Stimulated activated CD8-positive, alpha-beta memory T cell treated with anti-CD3 and anti-CD28 coated beads, Interleukin-4, amount 100 ng/mL, for 24 hours (primary cell): ENCODE measurements at places on chromosomes 13 and 19.
A peak's percentile ranks its signal among the peaks of the same experiment; 100 is the strongest.

DNA sequence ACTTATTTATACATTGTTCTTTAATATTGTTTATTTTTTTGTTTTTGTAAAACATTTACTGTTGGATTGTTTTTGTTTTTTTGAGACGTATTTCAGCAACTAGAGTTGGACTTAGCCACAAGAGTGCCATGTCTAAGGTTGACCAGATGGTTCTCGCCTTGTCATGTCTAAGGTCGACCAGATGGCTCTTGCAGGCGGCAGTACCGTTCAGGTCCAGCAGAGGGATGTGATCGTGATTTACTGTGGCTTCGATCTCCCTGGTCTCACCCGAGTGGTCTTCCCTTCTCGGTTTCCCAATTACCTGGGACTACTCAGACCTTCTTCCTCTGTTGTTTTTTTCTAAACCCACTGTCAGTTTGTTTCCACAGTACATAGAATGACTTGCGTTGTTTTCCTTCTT is 1438.6 kb downstream of the UQCRFS1 start:
- DNase-seq = no peak

DNA sequence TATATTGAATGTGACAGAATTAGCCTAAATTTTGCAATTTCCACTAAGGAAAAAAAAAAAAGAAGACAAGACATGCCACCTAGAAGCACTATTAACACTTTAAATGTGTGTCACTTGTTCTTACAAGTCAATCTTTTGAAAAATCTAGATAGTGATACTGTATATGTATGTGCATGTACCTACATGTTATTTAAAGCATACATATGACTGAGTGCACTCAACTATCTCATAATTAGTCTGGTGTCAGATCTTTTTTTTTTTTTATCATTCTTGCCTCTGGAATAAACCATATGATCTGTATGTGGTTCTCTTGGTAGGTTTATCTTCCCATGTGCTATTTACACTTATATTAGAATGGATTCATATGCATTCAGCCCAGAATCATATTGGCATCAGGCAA is 62.3 kb downstream of the FOXO1 start:
- no peak for DNase-seq

DNA sequence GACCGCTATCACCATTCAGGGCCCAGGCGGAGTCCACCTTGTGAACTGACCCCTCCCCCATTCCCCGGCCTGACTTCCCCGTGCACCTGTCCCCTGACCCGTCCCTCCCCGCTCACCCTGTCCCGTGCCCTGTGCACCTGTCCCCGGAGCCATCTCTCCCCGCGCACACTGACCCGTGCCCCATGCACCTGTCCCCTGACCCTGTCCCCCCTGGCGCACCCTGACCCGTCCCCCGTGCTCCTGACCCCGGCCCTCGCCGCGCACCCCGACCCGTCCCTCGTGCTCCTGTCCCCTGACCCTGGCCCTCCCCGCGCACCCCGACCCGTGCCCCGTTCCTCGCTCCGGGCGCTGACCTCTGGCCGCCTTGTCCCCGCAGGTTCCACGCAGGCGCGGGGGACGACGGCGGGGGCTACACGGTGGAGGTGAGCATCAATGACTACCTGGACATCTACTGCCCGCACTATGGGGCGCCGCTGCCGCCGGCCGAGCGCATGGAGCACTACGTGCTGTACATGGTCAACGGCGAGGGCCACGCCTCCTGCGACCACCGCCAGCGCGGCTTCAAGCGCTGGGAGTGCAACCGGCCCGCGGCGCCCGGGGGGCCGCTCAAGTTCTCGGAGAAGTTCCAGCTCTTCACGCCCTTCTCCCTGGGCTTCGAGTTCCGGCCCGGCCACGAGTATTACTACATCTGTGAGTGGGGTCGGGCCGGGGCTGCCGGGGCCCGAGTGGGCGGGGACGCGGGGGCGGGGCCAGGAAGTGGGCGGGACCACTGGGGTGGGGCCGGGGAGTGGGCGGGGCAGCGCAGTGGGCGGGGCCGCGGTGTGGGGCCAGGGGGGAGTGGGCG is 9.7 kb downstream of the EFNA2 start:
- no peak for DNase-seq

- no peak for DNase-seq
Measured at GRCh38 chr13:40269086-40269485, 397.4 kb downstream of the FOXO1 start.

DNA sequence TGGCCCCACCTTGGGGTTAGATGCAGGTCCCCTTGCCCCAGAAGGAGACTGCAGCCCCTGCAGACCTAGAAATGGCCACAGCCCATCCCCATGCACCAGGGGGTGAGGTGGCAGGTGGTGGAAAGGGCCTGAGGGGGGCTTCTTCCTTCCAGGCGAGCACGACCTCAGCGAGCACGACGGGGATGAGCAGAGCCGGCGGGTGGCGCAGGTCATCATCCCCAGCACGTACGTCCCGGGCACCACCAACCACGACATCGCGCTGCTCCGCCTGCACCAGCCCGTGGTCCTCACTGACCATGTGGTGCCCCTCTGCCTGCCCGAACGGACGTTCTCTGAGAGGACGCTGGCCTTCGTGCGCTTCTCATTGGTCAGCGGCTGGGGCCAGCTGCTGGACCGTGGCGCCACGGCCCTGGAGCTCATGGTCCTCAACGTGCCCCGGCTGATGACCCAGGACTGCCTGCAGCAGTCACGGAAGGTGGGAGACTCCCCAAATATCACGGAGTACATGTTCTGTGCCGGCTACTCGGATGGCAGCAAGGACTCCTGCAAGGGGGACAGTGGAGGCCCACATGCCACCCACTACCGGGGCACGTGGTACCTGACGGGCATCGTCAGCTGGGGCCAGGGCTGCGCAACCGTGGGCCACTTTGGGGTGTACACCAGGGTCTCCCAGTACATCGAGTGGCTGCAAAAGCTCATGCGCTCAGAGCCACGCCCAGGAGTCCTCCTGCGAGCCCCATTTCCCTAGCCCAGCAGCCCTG is 4.2 kb upstream of the F10 start:
- DNase-seq = no peak

DNA sequence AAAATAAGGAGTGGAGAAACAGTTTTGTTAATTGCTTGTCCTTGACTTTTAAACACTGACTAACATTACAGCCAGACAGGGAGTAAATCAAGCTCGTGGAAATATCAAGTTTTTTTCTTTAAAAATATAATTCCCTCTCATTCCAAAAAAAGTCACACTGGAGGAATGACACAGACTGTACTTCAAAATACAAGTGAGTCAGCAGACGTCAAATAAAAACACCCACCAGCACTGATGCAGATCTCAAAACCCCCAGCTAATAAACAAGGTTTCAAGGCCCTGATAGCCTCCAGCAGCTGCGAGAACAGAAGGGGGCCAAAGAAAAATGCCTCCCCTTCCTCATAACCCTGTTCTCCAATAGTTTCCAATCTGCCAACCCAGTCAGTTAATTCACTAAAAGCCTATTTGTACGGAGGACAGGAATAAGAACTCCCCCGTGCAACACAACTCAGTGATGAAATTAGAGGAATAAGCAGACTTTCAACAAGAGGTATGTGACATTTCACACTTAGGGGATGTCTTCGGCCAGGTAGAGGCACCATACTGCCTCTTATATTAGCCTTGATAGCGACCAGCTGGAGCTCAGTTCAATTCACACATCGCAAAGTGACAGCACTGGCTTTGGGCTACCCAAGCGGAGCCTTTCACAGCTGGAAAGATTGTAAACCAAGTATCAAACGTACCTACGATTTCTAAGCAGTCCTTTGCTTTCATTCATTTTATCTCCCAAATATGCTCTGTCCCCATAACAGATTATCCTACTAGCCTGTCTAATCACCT is 561.0 kb upstream of the KLF12 start:
- DNase-seq = no peak

DNA sequence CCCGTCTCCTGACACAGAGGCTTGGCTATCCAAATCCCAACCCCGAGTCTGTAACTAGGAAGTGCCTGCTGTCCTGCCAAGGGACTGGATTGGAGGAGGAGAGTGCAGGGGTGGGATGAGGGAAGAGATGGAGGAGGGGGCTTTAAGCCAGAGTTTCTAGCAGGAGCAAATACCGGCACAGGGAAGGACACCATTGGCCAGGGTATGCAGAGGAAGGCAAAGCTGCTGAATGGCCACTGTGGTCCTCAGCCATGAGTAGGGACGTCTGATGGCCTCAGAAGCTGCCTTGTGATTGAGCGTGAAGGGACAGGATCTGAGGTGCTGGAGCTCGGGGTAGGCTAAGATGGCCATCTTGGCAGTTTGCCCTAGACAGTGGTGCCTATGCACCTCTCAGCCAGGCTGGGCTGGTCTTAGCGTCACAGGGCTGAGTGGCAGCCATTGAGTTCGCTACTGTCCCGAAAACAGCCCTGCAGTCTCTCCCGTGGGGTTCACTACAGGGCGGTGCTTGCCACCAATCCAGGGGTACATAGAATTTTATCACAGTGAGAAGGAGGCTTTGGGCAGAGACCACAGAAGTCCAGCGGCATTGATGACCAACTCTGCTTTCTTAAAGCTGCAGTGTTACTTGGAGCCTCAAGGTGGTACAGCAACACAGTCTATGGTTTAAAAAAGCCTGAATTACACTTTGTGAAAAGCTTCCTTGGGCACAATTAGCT is 61.8 kb downstream of the AKAP11 start:
- DNase-seq = no peak

- no peak for DNase-seq
Measured at GRCh38 chr19:32189956-32190706, 155.3 kb upstream of the ZNF507 start.

DNA sequence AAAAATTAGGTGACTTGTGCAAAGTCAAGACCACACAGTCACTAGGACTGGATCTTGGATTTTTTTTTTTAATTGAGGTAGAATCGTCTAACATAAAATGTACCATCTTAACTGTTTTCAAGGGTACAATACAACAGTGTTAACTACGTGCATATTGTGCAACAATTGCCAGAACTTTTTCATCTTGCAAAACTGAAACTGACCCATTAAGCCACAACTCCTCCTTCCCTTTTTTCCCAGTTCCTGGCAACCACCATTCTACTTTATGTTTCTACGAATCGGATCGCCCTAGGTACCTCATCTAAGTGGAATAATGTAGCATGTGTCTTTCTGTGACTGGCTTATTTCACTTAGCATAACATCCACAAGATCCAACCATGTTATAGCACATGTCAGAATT is 37.5 kb upstream of the POMP start:
- DNase-seq = no peak

DNA sequence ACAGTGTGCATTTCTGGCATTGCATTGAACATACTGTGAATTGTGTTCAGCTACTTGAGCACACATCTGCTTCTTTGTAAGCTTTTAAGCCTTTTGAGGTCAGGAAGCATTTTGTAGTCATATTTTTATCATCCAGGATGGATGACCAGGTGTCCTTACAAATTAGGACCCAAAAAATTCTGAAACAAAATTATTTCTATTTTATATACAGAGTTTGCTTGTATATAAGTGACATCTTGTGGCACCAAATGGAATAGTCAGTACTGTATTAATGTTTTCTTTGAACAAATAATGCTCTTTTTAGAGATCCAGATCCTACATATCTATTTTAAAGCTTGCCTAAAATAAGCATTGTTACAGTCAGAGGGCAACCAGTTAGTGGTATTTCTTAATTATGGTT is 9.5 kb upstream of the SUPT20H start:
- DNase-seq = no peak

DNA sequence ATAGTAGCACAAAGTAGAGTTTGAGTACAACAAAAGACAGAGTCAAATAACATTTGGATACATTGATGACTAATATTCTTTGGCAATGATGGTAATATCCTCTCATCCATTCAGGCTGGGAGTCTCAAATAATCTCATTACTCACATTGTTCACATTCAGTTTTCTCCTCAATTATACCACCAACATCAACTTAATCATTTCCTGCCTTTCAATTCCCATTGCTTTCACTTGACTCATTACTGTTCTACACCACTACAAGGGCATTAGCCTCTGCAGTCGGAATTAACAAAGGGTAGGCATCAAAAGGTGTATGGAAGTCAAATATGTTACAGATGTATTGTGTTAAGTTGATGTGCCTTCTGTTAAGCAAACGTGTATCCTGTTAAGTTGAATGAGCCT is 518.4 kb upstream of the SLITRK1 start:
- no peak for DNase-seq

- no peak for DNase-seq
Measured at GRCh38 chr19:31350693-31351055, 1.4 kb upstream of the TSHZ3 start.

DNA sequence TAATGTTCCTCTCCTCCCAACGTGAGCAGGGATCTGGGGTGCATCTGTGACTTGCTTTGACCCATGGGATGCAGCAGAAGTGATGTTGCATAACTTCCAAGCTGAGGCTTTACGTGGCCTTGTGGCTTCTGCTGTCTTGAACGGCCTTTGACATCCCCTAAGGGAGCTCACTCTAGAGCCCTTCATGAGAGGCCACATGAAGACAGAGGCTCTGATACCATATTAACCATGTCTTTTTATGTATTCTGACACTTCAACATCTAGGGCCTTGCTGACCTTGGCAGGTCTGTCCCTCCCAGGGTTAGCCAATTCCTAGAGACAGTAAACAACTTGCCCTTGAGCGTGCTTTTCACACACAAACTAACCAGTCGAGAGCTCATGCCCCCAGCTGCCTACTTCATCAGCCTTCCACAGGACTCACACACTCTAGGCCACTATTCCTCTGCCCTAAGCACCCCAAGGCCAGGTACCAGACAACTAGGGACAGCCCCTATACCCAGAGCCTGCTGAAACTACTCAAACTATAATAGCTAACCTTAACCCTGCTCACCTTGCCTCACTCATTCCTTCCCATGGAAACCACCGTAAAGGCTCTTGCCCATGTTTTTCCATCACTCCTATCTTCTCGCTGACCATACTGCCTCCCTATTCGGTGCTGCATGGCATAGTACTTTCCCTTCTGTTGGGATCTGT is 45.4 kb downstream of the CCDC70 start:
- no peak for DNase-seq

- no peak for DNase-seq
Measured at GRCh38 chr19:55111238-55111831, 6.1 kb downstream of the PPP1R12C start.

DNA sequence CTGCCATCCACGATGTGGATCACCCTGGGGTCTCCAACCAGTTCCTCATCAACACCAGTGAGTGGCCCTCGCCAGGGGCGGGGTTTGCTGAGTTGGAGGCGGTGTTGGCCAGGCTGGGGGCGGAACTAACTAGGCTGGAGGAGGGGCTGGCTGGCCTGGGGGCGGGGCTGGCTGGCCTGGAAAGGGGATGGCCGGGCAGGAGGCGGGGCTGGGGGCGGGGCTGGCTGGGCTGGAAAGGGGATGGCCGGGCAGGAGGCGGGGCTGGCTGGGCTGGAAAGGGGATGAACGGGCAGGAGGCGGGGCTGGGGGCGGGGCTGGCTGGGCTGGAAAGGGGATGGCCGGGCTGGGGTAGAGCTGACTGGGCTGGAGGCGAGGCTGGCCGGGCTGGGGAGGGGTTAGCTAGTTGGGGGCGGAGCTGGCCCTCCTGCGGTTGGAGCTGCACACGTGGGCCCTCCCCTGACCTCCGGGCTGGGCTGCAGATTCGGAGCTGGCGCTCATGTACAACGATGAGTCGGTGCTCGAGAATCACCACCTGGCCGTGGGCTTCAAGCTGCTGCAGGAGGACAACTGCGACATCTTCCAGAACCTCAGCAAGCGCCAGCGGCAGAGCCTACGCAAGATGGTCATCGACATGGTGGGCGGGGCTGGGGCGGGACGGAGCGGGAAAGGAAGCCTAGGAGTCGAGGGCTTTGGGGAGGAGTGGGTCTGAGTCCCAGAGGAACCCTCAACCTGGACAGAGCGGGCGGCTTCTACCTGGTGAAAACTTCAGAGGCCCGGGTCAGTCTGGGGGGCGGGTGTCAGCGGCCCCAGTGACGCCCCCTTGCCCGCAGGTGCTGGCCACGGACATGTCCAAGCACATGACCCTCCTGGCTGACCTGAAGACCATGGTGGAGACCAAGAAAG is 41.0 kb downstream of the PDE4A start:
- DNase-seq = peak; percentile 76
